ENCODE measurements at places on chromosomes 1 and 21.

- no peak for DNase-seq
Observed at GRCh38 chr1:116710420-116711262, 43.1 kb upstream of the IGSF3 start.

DNA sequence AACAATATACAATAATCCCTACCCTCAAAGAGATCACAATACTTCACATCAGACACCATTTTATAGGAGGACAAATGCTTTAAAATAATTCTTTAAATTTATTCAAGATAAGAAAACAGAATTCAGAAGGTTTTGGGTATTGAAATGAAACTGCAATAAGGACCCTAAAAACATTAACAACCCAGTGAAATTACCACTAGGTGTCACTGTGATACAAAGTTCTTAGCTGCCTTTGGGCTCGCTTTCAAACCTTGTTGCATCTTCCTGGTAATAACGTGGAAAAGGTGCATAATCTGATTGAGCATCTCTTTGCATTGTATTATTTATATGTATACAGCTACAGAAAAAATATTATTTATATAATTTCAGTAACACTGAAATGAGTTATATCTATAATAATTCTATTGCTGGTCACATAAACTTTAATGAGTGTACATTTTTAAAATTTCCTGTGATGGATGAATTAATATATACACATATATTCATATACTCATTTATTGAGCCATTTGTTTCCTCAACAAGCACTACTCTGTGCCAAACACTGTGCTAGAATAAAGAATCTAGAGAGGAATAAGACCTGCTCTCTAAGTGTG lies 185.2 kb downstream of the FAF1 start:
- DNase-seq: no peak

DNA sequence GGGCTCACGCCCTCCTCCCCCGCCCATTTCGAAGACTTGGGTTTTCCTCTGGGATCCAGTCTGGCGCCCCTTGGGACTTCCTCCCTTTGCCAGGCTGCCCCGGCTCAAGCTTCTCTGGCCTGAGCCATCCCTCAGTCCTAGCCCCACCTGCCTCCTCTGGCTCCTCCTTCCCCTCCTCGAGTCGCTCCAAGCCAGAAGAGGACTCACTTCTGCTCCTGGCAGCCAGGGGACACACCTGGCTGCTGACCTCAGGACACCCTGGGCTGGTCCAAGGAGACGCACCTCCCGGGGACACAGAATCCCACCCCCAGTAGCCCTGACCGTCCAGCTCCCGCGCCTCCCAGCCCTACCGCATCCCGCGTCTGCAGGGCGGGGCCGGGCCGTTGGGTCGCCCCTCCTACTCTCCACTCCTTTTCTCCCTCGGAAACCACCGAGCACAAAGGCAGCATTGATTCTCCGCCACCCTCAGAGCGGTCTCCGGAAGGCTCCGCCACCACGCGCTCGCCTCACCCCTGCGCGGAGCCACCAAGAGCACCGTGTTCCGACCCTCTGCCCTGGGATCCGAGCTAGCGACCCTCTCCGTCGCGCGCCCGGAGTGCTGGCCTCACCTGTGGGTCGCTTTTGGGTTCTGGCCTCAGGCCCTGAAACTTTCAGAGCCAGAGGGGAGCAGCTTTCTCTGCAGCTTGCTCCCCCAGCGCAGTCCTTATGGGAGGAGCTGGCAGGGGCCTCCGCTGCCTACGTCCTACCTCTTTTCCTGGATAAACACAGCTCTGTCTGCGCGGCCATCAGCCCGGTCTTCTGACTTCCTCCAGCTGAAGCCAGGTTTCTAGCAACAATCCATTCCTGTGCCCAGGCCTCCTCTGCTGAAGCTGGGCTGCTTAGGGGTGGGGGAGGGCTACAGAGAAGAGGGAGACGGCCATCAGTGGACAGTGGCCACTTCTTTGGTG lies at the start of gene C2CD4D:
C2CD4D (minus strand) TSS at position 364 of the 947 bp plus-strand sequence. CDS start 831 bp downstream, outside the sequence.
- DNase-seq: peak; percentile 46

DNA sequence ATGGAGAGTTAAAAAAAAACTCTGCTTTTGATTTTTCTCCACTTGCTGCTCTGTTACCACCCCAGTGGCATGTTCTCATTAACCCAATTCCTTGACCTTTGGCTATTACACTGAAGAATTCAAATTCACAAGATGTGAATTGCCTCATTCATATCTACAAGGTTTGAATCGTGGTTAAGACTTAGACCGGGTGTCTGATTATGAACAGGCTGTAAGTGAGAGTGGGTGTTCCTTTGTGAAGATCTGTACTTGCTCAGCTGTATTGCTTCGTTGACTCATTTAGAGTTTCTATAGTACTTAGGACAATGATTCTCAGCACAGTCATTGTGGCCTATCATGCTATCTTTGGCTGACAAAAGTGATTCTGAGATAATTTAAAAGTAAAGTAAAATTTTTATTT lies 36.4 kb downstream of the DNM3 start:
- no peak for DNase-seq

- DNase-seq: no peak
Observed at GRCh38 chr1:162349635-162350330, 26.9 kb downstream of the SPATA46 start.

DNA sequence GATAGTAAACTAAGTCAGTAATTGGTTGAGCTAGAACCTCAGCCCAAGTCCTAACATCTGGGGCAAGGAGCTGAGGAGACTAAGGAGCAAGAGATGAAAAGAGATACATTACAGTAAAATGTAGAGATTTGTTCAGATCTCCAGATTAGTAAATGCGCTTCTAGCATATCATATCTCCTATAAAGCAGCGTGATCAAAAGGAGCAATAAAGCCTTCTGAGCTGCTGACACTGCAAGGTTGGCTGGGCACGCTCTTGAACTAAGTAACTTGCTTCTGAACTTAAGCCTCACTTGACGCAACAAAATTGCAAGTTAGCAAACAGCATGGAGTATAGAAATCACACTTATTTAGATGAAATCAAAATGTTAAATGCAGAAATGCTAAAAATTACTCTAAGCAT lies 80.9 kb downstream of the LRRC53 start:
- no peak for DNase-seq
